NCI-H1694 treated with DMSO at 0.1 percent for 48 hours (cell line): ENCODE measurements at places on chromosomes 12 and 14.

GRCh38 chr12:104448451-104448850 lies 8.3 kb upstream of the CHST11 start:
- DNase-seq = no peak

DNA sequence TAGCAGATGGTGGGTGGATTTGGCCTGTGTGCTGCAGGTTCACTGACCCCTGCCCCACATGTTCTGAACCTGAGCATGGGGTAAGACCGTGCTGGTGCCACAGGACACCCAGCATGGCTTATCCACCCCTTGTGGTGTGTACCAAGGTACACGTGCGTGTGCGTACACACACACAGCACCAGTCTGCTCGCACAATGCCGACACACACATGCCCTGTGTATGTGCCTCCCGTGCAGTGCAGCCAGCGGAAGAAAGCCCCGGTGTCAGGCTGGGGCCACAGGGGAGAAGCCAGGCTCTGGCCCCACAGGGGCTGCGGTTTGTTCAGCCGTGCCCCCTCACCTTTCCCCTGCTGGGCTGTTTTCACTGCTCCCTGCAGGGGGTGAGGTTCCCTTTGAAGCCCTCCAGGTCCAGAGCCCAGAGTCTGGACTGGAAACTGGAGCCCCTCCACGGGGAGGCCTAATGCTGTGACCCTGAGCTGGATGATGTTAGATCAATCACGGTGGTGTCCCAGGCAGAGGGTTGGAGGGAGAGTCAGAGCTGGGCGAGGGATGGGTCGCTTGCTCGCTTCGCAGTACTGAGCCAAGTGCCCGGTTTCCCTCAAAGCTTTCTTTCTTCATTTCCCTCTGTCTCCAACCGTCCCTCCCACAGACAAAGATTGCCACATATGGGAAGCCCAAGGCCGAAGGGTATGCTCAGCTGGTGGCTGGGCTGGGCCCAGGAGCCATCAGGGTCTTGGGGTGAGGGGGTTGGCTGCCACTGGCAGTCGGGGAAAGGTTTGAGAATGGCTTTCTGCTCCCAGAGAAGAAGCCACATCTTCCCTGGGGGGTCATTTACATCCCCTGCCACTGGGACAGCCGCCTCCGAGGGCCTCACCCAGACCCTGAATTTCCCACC lies 6.2 kb downstream of the DTX1 start:
- DNase-seq = no peak

DNA sequence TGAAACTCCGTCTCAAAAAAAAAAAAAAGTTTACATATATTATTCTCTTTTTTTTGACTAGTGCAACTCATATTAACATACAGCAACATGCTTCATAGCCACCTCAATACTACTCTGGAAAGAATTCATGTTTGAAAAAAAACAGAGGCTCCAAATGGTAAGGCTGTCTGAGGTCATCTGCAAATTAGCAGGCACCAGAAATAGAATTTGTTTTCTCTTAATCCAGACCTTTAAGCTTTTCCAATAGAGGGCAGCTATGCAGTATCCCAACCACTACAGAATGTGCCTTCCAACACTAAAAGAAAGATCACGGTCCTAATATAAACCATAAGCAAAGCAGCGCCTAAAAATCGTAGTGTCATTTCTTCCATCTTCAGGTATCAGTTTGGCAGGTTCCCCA lies 12.0 kb downstream of the C2CD5 start:
- no peak for DNase-seq

DNA sequence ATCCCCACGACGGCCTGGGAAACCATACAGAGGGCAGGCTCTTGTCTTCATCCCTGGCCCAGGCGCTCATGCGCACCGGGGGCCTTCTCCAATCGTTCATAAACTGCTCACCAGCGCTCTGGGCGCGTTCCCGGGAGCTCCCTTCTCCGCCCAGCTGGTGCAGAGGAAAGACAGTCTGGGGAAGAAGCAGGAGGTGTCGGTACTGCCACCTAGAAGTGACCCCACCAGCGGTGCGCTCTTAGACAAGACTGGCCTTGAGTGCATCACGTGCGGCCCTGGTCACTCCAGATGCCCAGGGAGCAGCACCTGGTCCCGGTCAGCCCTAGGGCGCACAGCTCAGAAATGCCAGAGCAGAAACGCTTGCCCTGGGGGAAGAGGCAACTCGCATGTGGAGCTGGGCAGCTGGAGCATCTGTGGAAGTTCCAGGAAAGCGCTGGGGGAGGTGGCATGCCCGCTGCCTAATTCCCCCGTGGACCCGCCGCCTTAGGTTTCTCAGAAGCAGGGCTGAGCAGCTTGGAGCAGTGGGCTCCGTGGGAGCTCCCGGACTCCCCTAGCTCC lies 2.5 kb downstream of the GSC start:
- no peak for DNase-seq

GRCh38 chr12:83186419-83186818 lies 499.7 kb downstream of the TMTC2 start:
- DNase-seq = no peak

GRCh38 chr12:6834873-6835272 lies 5.9 kb upstream of the GNB3 start:
- DNase-seq = no peak

- DNase-seq = no peak
These were observed 2.3 kb downstream of the ETV6 start for GRCh38 chr12:11651785-11652184.

- DNase-seq = no peak
These were observed 118.4 kb upstream of the FZD10 start for GRCh38 chr12:130043685-130044406.

DNA sequence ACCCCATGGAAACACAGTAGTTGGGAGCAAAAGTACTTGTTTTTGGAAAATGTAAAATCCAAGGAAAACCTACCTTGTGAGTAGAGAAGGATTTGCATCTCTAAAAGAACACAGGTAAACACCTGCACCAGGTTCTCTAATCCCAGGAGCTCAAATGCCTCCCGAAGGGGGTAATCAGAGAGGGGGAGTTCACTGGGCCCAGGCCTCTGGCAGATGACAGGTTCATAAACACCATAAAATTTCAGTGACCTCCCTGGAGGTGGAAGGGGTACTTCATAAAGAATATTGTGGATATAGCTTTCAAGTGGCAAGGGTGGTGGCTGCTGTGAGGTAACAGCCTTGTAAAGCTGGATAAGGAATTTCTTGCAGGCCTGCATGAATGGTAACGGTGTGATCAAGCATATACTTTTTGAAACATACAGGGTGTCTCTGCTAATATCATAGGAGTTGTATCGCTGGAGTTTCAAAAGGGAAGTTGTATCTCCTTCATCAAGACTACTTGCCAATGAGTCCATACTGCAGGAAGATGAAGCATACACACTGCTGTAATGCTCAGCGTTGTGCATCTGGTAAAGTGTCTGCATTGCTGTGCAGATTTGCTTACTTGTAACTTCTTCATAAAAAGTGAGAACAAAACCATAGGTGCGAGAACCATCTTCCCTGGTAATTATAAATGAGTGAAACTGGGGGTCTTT lies 111.3 kb downstream of the DENND5B start:
- DNase-seq = no peak

DNA sequence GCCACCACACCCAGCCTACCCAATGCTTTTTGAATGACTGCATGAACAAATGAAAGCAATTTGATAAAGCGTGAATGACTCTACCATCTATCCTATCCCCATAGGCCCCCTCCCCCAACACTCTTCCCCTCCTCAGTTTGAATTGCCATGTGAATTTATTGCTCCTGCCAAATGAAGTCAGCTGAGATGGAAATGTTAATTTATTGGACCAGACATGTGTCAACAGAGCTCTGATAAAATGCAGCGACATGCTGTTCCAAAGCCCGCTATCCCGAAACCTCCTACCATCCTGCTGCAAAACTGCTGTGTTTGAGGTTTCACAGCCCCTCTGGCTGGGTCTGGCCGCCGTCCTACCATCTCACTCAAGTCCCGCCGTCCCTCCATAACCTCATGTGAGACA lies 360.5 kb downstream of the CACNA1C start:
- no peak for DNase-seq

DNA sequence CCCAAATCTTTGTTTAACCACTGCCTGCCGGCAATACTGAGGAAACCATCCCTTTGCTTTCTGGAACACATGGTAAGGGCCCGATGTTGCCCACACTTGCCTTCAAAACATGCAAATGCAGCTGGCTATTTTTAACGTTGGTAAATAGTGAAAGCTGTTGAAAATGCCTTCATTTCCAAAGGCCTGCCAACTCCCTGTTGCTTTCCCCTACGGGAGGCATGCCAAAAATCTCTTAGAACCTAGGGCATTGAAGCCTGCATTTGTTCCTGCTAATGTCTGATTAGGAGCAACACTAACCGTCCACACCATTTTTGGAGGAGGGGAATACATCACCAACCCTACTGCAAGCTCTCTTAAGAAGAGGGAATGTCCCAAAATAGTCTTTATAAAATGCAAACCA lies 152.6 kb upstream of the NOS1 start:
- DNase-seq = peak; percentile 96

GRCh38 chr12:131221957-131222328 lies 268.2 kb downstream of the ADGRD1 start:
- DNase-seq = no peak

- no peak for DNase-seq
These were observed 11.4 kb upstream of the G2E3 start for GRCh38 chr14:30547388-30548048.

DNA sequence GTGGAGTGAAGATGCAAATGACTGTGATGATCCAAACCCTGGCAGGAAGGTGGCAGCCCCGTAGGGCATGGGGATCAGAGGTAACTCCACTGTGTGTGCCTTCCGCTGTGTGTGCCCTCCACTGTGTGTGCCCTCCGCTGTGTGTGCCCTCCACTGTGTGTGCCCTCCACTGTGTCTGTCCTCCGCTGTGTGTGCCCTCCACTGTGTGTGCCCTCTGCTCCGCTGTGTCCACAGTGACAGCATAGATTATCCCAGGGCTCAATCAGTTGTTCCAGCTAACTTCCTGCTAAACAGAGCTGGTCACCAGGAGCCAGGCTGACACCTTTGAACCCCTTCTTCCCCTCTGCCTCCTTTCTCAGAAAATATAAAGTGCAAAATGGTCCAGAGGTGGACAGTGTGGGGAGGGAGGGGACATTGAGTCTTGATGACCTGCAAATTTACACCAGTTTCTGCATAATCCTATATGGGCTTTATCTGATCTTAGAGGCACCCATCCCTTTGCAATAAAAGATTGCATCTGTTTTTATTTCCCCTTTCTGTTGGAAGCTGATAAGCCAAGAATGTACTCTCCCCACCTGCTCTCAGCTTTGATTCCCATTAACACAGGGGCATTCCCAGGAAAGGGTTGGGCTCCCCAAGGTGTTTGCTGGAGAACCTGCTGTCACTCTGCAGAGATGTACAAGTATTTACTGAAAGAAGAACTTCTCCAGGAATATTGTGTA lies 21.6 kb upstream of the HNF1A start:
- no peak for DNase-seq

DNA sequence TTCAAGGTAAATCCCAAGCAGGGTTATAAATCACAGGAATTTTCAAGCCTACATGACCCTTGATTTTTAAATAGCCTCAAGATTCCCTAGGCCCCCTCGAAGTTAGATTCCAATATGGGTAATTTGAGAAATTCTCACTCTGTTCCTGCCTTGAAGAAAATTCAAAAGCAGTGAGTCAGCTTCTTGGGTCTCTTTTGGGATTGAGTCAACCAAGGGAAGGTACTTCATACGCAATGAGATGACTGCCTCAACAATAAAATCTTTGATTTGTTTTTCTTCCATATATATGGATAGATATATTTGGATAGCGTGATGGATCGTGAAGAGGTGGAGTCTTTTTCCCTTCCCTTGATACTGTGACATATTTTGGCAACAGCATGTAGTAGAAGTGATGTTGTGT lies 180.4 kb upstream of the ATP2B1 start:
- no peak for DNase-seq
